ENCODE measurements at places on chromosomes 1 and 21.

GRCh38 chr1:153293480-153293775 is 19.3 kb downstream of the PGLYRP3 start:
- no peak for DNase-seq

GRCh38 chr1:217734973-217735372 is 103.8 kb downstream of the SPATA17 start:
- no peak for DNase-seq

DNA sequence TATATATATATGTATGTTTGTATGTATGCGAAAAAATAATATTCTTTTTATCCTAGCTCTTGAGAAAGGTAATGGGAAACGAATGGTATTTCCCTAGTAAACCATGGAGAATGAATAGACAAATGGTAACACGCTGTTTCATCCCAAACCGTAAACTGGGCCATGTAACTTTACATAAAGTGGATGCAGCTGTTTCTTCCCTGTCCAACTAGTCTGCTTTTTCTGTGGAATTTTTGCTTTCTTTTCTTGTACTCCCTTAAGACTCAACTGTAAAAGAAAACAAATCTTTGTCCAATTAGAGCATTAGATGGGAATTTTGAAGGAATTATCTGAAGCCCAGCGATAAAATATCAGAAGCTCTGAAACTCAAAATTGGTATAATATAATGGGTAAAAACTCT is 198.1 kb downstream of the NFIA start:
- no peak for DNase-seq

DNA sequence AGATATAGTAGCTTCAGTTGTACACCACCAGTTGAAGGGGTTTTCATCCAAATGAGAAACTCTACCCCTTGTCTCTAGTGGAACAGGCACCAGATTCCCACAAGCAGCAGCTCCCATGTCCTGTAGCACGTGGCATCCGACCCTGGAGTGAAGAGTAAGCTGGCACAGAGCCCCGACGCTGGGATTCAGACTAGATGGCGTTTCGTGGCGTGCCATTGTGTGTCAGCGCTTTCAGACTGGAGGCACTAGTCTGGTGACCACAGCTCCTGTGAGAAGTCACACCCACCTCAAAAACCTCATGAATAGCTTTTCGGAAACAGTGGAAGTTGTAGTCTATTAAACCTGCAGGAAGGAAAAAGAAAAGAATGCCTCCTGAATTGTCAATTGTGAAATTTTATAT is 20.2 kb downstream of the RRAGC start:
- no peak for DNase-seq

DNA sequence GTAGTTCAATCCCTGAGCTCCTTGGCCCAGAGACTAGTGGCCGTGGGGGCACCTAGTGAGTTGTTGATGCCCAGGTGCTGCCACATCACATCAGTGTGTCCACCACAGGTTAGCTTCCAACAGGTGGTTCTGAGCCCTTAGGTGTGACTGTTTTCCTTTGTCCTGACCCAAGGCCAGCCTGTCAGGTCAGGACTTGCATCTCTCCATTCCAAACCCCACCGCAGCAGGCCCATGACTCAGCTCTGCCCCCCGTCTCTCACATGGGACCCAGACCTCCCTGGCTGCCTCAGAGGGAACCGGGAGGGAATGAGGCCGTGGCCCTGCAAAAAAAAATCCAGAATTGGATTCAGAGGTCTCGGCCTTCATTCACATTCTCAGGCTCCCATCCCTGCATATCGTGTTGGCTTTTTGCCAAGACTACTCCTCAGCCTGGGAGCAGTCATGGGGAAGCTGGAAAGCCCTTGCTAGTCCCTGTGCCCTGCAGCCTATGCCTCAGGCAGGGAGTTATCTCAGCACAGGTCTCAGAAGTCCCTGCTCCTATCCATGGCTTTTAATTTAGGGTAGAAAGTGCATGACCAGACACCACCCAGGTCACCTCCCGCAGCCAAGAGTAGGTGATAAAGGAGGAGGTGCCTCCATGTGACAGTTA is 7.2 kb downstream of the INAVA start:
- DNase-seq = no peak

GRCh38 chr1:221315330-221315729 is 426.6 kb downstream of the DUSP10 start:
- no peak for DNase-seq

GRCh38 chr1:214717351-214717750 is 114.4 kb downstream of the CENPF start:
- no peak for DNase-seq

DNA sequence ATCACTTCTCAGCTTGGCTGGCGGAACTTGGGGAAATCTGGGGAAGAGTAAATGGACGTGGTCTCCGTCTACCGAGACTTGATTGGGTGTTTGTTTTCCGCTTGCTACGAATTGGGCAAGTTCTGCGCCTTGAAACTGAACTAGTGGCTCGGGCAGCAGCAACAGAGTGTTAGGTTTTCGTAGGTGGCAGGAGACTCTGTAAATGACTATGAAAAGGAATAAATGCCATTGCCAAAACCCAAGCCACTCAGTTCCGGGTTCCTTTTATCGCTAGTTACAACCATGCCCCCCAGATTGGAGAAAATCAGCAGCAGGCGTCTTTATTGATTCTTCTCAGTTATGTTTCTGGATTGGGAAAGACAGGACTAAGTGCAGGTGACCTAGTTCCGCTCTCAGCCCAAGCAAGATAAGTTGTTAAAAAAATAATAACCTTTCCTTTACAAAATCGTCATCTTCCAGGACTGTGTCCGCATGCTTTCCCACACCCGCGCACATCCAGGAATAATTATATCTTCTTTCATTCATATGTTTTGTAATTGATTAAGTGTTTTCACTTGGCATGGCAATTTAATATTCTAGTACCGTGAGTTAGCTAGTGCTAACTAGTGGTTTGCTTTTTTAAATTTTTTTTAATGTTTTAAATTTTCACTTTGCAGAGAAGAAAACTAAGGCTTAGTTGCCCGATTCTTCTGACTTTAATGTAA is 3.4 kb downstream of the LHX9 start:
- DNase-seq = no peak

DNA sequence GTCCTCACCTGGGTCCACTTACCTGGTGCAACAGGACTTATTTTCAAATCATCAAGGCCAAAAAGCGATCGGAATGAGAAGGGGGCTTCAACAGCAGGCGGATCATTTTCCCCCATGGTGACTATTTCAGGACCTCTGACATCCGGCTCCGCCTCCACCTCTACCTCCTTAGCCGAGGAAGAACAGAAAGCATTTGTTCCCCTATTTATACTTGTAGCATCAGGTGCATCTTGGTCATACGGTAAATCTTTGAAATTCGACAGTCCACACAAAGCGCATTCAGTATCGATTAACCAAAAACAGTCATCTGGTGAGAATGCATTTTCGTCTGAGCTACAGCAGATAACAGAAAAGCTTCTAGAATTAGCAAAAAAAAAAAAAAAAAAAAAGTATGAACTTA is 550 bp downstream of the TMPRSS3 start:
- no peak for DNase-seq

- DNase-seq = no peak
Observed at GRCh38 chr1:26882696-26883463, 7.2 kb downstream of the GPN2 start.

GRCh38 chr1:117615474-117615873 is 9.6 kb downstream of the TENT5C start:
- DNase-seq = no peak

DNA sequence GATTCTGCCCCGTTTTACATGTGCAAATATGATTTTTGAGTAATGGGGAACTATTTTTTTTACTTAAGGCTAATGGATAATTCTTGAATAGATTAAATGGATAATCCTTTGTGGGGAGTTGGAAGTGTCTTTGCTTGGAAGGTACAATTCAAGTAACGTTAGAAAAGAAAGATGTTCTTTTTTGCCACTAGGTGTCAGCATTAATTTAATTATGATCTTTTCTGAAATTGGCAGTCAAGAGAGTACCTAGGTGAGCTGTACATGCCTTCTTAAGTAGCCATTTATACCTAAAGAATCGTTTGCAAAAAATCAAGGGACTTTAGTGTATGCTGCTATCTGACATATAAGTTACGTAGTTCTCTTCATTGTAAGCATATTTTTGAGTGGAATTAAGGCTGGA is 2.2 kb downstream of the FBXO28 start:
- no peak for DNase-seq

DNA sequence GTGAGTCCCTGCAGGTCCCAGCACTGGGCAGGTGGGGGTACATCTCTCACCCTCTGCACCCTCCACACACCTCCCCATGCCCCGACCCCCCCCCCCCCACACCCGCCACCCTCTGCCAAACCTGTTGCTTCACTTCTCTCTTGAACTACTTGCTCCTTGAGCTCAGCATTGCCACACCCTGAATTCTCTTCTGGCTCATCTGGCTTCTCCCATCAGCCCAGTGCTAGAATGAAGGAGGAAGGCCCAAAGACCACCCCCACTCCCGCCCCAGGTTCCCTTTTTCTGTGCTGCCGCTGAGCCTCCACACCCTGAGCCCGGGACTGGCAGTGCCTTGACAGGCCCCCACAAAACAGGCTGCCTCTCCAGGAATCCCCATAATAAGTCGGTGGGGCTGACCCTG is 6.4 kb upstream of the TNNI1 start:
- DNase-seq = no peak

DNA sequence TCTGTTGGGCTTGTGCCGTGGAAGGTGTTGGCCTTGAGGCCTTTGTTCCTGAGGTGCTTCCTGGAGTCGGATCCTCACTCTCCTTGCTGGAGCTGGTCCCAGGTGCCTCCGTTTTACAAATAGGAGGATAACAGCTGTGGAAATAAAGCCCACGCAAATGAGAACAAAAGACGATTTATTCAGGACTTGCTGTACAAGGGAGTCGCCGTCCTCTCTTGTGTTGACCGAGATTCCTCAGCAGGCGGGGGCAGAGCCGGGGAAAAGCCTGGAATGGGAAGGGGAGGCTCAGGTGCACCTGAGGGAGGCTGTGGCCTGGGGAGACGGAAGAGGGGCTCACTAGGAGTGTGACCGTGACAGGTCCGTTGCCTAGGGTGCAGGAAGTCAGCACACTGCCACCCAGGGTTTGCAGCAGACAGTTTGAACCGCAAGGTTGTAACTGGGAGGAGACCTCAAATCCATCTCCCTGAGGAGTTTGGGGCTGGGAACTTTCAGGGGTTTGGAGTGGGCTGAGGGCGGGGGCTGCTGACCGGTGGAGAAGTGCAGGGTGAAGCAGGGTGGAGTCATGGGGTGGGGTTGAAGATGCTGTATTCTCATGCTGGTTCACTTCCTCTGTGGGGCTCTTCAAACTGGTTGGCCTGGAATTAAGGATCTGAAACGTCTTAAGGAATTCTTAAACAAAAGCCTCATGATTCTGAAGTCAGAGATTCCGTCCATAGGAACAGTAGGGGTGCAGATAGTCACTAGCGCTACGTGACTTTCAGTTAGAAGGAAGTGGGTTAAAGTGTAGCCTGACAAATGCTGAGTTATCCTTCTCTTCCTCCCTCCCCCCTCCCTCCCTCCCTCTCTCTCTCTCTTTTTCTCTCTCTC is 2.6 kb upstream of the CSTB start:
- no peak for DNase-seq

- DNase-seq = no peak
Observed at GRCh38 chr21:42659416-42660117, 6.1 kb downstream of the PDE9A start.
